ENCODE measurements at places on chromosomes 6 and 20.

GRCh38 chr20:50321797-50322480, 131.3 kb downstream of the CEBPB start:
- DNase-seq = peak; percentile 62

- no peak for DNase-seq
Observed at GRCh38 chr6:19380293-19380692, 456.9 kb upstream of the ID4 start.

- DNase-seq = peak; percentile 55
Observed at GRCh38 chr6:127514773-127515227, 4.3 kb downstream of the MTCL3 start.

DNA sequence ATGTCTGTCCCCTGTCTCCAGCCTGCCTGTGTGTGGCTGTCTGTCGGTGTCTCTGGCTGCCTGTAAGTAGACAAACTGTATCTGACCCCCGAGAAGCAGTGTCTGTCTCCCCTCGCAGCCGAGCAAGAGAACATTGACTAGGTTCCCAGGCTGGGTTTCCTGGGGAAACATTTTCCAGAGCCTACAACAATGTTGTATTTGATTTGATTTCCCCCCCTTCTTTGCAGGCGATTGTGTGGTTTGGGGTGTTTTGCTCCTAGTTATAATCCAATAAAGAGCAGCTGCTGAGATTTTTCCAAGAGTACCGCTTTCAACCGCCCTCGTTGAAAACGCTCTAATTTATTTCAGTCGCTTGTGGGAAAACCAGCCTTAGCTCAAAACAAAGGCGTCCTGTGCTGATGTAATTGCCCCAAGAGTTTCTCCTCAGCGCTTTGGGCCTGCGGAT, 92.6 kb downstream of the CDC5L start:
- no peak for DNase-seq

GRCh38 chr6:33427585-33428223, 7.8 kb downstream of the SYNGAP1 start:
- DNase-seq = peak; percentile 76

DNA sequence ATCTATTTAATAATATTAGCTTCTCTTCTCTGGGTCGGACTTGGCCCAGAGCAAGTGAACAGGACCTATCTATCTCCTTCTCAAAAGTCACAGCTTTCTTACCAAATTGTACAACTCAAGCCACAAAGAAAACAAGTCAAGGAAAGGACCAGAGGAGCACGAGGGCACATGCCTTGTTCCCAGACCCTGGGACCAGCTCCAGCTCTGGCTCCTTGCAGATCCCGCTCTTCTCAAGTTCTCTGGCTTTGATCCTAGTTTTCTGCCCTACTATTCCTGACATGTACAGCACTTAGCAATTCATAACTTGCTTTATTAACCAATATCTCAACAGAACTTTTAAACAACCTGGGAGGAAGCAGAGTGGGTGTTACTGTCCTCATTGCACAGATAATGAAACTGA, 185.9 kb downstream of the ESR1 start:
- DNase-seq = peak; percentile 26

- no peak for DNase-seq
Observed at GRCh38 chr6:167341665-167342655, 17.1 kb downstream of the TTLL2 start.

DNA sequence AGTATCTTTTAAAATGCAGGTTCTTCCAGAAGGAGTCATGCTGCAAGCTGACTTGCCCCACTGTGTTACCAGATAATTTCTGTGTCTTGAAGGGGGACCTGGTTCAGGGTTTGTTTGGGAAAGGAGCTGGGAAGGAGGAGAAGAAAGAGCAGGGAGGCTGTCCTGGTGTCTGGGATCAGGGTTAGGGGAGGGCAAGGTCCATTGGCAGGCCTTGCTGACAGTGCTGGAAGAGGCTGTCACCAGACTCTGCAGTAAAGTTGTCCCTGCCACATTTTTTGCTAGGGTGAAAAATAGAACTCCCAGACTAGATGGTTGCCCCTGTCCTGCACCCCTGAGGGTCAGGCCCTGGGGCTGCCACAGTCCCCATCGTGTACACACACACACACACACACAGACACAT, 14.9 kb downstream of the GLP1R start:
- no peak for DNase-seq

DNA sequence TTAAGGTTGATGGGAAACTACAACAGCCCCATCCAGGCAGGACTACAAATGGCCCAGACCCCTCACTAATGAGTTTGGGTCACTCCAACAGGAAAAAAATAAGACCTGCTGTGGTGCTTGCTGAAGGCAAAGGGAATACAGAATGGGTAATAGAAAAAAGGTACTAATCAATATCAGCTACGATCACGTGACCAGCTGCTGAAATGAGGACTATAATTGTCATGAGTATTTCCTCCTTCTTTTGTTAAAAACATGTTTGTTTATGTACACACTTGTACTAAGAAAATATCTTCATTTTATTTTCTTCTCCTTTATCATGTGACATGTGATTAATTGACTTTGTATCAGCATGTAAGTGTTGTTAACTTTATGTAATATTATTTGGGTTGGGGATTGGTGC, 199.9 kb downstream of the GJA1 start:
- DNase-seq = no peak

DNA sequence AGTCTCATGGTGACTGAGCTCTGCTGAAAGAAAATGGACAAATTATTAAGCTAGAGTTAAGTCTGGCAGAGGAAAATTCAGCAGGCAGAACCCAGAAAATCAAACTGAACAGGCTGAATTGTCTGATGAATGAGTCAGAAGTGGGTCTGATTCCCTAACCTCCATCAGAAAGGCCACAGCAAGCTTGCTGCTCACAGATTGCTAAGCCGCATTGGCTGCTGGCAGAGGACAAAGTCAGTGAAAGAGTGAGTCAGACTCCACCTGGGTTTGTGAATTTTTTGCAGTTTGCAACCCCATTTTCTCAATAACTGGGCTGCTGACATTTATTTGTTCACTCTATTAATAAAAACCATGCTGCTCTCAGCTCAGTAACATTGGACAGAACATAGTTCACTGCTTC, 191.3 kb downstream of the EPM2A start:
- DNase-seq = no peak

DNA sequence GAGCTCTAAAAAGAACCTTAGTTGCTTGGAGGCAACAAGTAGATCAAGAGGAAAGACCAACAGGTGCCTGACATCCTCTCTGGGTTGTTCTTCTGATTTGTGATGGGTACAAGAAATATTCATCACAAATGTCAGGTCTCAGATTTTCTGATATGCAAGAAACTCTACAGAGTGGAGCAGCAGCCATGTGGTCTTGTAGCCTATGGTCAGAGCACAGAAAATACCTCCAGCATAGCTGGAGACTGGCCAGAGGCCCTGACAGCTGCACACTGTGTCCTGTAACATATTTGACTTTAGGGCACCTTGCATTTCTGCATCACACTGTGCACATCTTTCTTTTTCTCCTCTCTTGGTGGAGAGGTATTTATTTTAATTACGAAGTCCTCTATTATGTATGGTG, 116.3 kb downstream of the GMPR start:
- DNase-seq = no peak

DNA sequence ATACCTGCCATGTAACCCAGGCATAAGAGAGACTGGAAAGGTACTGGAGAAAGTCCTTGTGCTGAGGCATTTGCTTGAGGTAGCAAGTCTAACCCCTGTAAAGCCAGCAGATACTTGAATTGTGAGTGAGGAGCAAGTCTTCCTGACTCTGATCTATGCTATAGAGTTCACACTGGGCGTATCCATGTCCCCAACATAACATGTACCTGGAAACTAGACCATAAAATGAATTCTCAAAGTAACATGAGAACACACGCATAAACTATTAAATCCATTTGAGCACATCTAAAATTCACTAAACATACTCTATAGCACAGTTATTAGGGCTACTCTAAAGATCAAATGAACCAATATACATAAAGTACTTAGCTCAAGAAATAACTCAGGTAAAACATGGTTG, 2.0 kb downstream of the NHSL1 start:
- no peak for DNase-seq

- no peak for DNase-seq
Observed at GRCh38 chr6:52697903-52698302, 27.0 kb downstream of the TMEM14A start.

- no peak for DNase-seq
Observed at GRCh38 chr6:135941275-135942025, 89.9 kb downstream of the PDE7B start.

DNA sequence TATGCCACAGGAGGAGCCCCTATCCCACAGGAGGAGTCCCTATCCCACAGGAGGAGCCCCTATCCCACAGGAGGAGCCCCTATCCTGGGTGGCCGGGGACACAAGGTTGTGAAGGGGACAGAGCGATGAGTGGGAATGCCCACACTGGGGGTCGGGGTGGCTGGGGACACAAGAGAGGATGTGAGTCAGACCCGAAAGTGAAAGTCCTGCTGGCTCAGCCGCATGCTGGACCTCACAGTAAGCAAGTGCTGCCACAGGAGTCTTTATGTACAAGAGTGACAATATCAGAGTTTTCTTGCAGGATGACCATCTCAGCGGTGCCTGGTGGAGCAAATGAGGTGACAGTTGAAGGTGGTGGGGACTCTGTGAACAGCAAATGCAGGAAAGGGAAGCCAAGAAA, 93.7 kb downstream of the PSMB1 start:
- no peak for DNase-seq

GRCh38 chr6:129073691-129074395, 190.9 kb downstream of the LAMA2 start:
- DNase-seq = no peak

DNA sequence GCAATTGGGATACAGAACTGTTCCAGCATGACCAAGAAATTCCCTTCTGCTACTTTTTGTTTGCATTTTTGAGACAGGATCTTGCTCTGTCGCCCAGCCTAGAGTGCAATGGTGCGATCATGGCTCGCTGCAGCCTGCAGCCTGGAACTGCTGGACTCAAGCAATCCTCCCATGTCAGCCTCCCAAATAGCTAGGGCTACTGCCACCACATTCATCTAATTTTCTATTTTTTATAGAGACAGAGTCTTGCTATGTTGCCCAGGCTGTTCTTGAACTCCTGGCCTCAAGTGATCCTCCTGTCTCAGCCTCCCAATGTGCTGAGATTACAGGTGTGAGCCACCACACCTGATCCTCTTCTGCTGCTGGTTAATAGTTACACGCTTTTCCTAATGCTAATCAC, 204.9 kb downstream of the SOX4 start:
- DNase-seq = no peak

- DNase-seq = no peak
Observed at GRCh38 chr20:14732343-14732742, 394.9 kb upstream of the FLRT3 start.

DNA sequence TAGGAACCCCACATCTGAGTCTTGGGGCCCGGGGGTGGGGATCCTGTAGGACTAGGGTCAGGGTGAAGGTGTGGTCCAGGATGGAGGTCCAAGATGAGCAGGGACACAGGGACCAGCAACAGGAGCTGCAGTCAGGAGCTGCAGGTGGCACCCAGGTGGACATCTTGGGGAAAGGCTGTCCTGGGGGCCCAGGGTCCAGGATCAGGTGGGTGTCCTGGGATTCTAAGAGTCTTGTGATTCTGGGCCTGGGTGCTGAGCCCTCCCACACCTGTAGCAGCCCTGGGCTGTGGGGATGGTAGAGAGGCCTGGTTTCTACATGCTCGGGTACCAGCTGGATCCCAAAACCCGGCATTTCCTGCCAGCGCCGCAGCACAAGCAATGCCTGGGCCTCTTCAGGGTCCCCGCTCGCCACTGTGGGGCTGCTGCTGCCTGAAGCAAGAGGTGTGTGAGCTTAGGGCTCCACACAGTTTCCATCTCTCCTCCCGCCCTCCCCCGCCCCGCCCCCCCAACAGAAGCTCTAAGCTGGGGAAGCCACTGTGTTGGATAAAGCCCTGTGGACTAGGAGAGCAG, 20.7 kb downstream of the ERGIC3 start:
- DNase-seq = no peak

- no peak for DNase-seq
Observed at GRCh38 chr6:156820089-156820798, 43.1 kb downstream of the ARID1B start.

DNA sequence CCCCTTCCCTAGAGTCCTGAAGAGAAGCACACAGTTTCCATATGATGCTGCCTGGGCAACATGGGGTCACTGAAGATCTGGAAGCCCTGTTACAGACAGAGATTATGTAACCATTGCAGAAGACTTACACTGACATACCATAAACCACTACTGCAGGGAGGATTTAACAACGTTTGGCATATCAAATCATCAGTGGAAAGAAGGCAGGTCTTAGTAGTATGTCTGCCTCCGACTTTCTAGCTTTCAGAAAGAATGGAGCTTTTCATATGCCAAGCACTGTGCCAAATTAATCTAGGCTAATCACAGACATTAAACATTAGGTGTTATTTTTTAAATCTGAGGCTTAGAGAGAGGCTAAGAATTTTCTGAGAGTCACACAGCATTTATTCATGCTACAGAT, 144.3 kb downstream of the ADGRB3 start:
- no peak for DNase-seq

- no peak for DNase-seq
Observed at GRCh38 chr6:24537771-24538385, 43.1 kb downstream of the ALDH5A1 start.

GRCh38 chr6:57315111-57315510, 2.3 kb upstream of the PRIM2 start:
- no peak for DNase-seq

GRCh38 chr6:127053032-127053874, 65.2 kb upstream of the RSPO3 start:
- DNase-seq = no peak

DNA sequence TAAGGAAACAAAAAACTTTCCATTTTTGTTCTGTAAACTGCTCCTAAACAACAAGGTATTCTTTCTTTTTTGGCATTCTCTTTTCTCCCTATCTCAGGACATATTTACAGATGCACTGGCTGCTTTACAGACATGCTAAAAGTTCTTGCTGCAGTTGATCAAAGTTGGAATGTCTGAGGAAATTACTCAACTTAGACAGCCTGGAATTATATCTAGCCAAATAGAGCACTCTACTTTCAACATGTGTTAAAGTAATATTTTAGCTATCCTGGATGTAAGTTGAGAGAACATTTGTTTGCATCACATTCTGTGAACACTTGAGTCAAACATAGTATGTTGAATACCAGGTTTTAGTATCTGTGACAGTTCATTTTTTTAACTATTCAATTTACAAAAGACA, 24.8 kb downstream of the TASP1 start:
- DNase-seq = no peak

DNA sequence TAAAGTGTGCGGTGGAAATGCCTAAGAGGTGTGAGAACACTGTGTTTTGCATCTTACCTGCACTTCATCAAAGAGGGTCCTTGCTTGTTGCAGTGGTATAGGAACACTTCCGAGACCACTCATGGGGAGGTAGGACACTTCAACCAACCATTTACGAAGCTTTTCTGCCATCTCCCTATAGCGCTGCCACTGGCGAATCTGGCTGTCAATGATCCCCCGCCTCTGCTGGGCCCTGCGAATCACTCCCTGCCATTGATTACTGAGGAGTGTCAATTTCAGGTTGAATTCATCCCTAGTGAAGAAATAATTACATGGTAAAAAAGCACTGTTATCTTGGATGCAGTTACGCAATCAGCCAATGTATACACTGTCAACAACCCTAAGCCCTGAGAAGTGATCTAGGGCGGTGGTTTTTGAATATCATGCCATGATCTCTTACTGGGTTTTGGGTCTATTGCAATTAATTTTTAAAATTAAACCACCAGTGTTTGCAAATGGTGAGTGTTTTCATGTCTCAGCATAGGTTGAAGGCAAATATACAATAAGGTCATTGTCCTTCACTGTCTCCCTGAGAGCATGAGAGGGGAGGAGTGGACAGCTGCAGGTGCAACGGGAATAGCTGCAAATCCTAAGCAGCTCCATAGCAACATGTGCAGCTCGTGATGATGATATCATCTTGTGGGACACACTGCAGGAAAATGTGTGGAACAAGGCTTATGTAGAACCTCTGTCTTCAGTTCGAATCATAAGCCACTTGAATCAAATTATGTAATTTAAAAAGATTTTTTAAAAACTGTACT, 400.6 kb downstream of the ESR1 start:
- DNase-seq = no peak

Measured in ovary (tissue), 10 donors.